ENCODE measurements at places on chromosomes 5 and 9.
A peak's percentile ranks its signal among the peaks of the same experiment; 100 is the strongest.

GRCh38 chr9:109258481-109259302 lies 62.2 kb downstream of the EPB41L4B start:
- no peak for DNase-seq

- DNase-seq: peak; percentile 85
Observed at GRCh38 chr9:37784616-37785483, at the start of gene EXOSC3. TSS of gene EXOSC3 (minus strand) at chr9:37785064. CDS start at chr9:37785044, 20 bp downstream.

- DNase-seq: no peak
Observed at GRCh38 chr9:109328978-109329637, 8.2 kb upstream of the EPB41L4B start.

DNA sequence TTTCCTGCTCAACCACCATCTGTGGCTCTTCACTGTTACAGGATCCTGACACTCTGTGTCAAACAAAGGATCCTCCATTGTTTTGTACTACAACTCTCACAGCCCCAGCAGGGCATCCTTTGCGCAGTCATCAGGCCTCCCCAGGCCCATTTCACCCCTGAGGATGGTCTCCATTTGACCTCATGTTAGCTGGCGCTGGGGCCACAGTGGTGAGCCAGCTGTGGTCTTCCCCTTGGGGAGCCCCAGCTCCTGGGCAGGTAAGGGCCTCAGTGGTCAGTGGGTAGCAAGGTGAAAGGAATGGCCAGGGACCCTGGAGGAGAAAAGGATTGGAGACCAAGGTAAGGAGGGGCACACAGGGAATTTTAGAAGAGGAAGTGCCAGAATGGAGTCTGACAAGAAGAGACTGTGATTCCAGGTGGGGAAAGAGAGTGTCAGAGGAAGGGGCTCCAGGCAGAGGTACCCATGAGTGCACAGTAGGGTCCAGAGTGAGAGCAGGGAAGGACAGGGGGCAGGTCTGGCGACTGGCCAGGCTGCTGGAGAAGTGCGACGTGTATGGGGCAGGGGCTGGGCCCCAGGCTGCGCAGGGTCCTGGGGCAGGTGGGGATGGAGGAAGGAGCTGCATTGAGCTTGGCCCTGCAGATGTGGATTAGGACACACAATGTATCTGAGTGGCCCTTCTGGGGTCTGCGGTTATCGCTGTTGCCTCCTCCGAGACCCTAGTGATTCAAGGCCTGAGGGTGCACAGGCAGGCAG lies 109.9 kb downstream of the PHF2 start:
- DNase-seq: no peak

GRCh38 chr9:22030101-22030598 lies 21.0 kb upstream of the CDKN2B start:
- no peak for DNase-seq

Data from activated T-cell treated with anti-CD3 and anti-CD28 coated beads for 48 hours (primary cell).